Type B pancreatic cell (in vitro differentiated cells): ENCODE measurements at places on chromosomes 5 and 9. TPM values are rescaled to one million over a fixed set of nuclear protein-coding genes. Genes with fewer than 3 reads are reported as not detected.

DNA sequence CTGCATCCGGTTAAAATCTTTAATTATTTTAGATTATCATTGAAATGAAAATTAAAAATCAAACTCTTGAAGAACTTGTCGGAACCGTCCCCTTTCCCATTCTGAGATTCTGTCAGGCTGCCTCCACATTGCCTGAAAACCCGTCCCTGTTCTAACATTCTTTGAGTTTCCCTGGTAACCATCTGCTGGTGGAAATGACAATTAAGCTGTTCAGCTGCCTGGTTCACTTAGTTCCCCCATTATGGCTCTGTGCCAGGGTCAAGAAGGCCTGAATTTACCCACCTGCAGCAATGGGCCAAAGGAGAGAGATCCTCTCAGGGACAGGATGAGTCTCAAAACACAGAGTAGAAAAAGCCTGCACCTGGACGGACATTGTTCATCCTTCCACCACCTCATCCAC is 11.8 kb upstream of the TCOF1 start:
- no peaks in the 10 kb centered on the region for H3K27me3 ChIP-seq
- H3K36me3 ChIP-seq: no peaks in the 10 kb centered on the region
- no peak for DNase-seq
- peaks cover 26% of the 10 kb centered on the region for H3K4me1 ChIP-seq

- peaks cover 4% of the 10 kb centered on the region for H3K27me3 ChIP-seq
- no peak for DNase-seq
- H3K4me3 ChIP-seq: no peak overlapping the region
- H3K4me1 ChIP-seq: peaks cover 22% of the 10 kb centered on the region
- H3K36me3 ChIP-seq: no peaks in the 10 kb centered on the region
- H3K27ac ChIP-seq: no peak overlapping the region
Observed at GRCh38 chr5:168195110-168195509, 96.3 kb upstream of the WWC1 start.

DNA sequence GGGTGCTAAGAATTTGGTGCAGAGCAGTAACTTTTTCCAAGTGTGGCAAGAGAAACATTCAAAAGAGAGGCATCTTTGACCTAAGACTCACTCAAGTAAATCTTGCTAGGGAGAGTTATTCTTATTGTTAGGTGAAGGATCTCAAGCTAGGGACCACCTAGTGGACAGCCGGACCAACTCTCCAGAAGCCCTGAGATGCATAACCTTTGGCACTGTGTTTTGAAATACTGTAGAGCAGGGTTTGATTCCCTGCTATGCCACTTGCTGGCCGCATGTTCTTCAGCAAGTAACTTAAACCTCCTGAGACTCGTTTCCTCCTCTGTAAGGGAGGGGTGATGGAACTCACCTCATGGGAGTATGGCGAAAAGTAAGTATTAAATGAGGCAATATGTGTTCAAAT is 336.1 kb upstream of the ADAMTSL1 start:
- peaks cover 9% of the 10 kb centered on the region for H3K4me1 ChIP-seq
- peaks cover 8% of the 10 kb centered on the region for H3K27me3 ChIP-seq
- DNase-seq: no peak
- H3K27ac ChIP-seq: no peak overlapping the region
- H3K36me3 ChIP-seq: no peaks in the 10 kb centered on the region
- H3K4me3 ChIP-seq: no peak overlapping the region

Gene UBE2R2
- total RNA-seq: 47.3 and 55.9 TPM in 2 replicates

Gene OTP
- 0.17 and 0.31 TPM in 2 replicates for total RNA-seq

Gene FCN2
- not detected in 2 replicates for total RNA-seq

Gene FGF10
- total RNA-seq: 1.5 and 9.8 TPM in 2 replicates

Gene LCNL1
- not detected in 2 replicates for total RNA-seq

- H3K27me3 ChIP-seq: no peaks in the 10 kb centered on the region
- H3K27ac ChIP-seq: no peak overlapping the region
- DNase-seq: no peak
Observed at GRCh38 chr5:166716856-166717492, 1574.5 kb upstream of the WWC1 start.

DNA sequence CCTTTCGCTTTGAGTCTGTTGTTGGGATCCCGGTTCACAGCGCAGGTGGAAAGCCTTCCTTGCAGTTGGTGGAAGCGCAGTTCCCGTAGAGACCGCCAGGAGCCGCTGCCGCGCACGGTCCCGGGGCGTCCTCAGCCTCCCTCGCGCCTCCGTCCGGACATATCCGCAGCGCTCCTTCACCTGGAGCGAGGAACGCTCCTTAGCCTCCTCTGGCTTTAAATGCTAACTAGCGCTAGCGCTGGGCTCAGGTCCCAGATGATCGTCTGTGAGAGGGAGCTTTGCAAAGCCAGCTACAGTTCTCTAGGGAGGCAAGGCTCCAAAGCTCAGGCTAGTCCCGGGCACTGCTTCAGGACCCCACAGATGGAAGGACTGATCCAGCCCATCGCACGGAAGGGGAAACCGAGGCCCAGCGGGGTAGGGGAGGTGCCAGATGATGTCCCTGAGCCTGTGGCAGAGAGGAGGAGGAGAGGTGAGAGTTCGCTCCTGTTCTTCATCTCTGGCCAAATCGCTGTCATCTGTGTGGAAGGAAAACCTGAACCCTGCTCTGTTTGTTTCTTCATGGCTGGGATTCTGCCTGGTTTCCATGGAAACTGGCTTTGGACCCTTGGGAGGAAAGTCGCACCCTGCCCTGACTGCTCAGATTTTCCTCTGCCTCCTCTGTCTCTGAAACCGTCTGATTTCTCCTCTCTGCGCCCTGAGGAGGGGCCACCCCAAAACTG is 31.4 kb downstream of the COL15A1 start:
- peaks cover 3% of the 10 kb centered on the region for H3K4me1 ChIP-seq
- H3K4me3 ChIP-seq: no peak overlapping the region
- peaks cover 40% of the 10 kb centered on the region for H3K27me3 ChIP-seq

Gene SLC6A7
- 0.10 and 0.38 TPM in 2 replicates for total RNA-seq
